NCI-H2081 (cell line): ENCODE measurements at places on chromosomes 5 and 9.

DNA sequence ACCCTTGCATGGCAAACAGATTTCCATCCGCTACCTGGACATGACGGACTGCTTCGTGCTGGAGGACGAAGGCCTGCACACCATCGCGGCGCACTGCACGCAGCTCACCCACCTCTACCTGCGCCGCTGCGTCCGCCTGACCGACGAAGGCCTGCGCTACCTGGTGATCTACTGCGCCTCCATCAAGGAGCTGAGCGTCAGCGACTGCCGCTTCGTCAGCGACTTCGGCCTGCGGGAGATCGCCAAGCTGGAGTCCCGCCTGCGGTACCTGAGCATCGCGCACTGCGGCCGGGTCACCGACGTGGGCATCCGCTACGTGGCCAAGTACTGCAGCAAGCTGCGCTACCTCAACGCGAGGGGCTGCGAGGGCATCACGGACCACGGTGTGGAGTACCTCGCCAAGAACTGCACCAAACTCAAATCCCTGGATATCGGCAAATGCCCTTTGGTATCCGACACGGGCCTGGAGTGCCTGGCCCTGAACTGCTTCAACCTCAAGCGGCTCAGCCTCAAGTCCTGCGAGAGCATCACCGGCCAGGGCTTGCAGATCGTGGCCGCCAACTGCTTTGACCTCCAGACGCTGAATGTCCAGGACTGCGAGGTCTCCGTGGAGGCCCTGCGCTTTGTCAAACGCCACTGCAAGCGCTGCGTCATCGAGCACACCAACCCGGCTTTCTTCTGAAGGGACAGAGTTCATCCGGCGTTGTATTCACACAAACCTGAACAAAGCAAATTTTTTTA lies 242.9 kb downstream of the MARCHF11 start:
- no peak for DNase-seq

DNA sequence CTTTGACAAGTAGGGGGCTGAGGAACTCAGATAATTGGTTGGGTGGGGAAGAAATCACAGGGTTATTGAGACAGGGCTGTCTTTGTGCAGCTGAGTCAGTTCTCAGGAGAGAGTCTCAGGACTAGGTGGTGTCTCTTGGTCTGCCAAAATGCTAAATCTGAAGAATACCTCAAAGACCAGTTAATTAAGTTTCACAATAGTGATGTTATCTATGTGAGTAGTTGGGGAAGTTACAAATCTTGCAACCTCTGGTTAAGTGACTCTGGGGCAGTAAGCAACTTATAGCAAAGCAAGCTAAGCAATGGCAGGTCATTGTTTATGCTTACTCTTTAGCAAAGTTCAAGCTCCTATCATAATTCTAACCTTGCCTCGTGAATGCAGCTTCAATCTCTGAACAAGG lies 53.6 kb downstream of the GIN1 start:
- DNase-seq = no peak

GRCh38 chr9:91549177-91549576 lies 125.5 kb upstream of the NFIL3 start:
- no peak for DNase-seq

GRCh38 chr5:87899208-87899661 lies 369.4 kb downstream of the TMEM161B start:
- DNase-seq = no peak

DNA sequence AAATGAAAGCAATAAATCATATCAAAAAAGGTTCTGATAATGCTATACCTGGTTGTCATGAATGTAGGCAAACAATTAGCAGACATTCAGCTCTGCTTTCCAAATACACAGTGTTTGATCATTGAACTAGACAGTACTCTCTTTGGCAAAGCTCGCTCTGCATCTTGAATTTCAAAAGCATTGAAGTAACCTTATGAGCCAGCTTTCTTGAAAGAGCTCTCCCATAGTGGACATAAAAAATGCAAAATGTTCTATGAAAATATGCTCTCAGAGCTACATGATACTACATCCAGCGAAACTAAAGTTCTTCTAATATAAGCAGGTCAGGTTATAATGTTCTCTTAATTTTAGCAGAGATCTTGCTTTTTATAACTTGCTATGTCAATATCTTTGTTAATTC lies 533.4 kb downstream of the CSNK1G3 start:
- no peak for DNase-seq

DNA sequence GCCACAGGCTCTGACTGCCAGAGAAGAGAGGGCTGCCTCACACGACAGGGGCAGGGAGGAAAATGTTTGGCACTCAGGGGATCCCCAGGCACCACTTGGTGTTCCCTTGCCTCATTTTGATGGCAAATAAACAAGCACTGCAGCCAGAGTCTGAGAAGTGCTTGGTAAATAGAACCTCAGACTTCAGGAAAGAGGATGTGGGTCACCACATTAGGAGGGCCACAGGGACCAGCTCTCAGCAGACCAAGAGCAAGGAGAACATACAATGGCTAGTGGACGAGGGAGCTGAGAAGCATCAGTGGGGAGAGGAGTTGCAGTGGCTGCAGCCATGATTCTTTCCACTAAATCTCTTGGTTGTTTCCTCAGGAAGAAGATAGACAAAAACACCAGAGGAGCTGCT lies 413.9 kb downstream of the GADD45G start:
- no peak for DNase-seq

- DNase-seq = peak; percentile 7
These were observed 63.9 kb downstream of the MAT2B start for GRCh38 chr5:163569284-163569683.

- DNase-seq = no peak
These were observed 55.7 kb downstream of the SUSD1 start for GRCh38 chr9:112119225-112120029.

GRCh38 chr5:4518903-4519672 lies 621.0 kb upstream of the ADAMTS16 start:
- no peak for DNase-seq

DNA sequence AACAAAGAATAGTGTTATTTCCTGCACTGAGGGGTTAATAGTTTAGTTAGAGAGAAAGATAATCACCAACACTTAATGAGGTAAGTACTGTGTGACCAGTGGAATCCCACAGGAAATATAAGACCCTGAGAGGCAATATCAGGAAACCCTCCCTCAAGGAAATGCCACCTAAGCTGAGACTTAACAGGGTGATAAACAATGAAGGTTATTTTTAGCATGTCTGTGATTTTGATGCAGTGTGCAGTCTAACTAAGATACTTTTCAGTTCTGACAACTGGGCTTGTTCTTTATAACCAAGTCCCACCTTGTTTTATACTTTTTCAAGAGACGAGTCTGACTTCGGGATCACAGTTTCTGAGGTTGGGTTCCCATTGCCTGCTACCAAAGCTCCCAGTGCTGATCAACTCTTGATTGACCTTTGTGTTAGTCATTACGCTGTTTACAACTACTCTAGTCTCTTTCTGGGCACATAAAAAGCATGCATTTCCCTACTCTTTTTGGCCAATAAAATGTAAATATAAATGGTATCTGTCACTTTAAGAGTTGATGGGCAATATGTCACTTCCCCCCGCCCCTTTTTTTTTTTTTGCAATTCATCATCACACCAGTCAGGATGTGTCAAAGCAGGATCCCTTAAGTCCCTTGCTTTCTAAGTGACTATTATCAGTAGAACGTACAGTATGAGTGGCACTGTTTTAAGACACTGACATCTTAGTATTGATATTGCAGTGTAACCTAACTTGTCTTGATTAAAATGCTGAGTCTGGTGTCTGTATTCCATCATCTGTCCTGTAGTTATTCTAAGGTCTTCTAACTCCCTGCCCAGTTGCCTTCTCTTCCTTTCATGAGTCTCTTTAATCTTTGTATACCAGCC lies 31.4 kb downstream of the C6 start:
- DNase-seq = no peak

- DNase-seq = no peak
These were observed 18.9 kb upstream of the NSMF start for GRCh38 chr9:137477778-137478612.

GRCh38 chr5:131488463-131488862 lies 146.6 kb downstream of the RAPGEF6 start:
- no peak for DNase-seq

DNA sequence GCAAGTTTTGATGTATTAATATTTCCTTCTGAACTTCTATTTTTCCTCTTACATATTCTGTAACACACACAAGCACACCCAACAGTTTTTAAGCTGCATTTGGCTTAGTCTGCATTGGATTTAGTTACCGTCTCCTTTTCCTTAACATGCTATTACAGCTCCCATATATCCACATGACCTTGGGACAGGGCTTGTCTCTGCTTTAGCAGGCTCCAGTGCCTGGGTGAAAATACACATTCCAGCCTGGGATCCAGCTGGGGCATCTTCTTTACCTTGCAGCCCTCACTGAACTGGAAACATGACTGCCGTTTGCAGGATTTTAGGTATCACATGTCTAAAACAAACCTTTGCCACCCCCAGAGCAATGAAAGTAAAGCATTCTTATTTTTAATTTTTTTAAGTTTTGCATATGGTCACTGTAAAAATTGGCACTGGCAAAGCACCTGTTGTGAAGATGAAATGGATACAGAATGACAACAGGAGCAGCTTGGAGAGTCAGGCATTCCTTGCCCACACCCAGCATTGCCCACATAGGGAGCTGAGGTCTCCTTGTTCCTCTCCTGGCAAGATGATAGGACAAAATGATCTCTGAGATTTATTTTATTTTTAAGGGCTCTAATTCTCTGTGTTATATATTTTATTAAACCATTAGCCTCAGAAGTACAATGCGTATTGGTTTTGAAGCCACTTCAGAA lies 4.0 kb downstream of the GADD45G start:
- no peak for DNase-seq

- no peak for DNase-seq
These were observed 606.3 kb upstream of the ITGA1 start for GRCh38 chr5:52181403-52181802.

DNA sequence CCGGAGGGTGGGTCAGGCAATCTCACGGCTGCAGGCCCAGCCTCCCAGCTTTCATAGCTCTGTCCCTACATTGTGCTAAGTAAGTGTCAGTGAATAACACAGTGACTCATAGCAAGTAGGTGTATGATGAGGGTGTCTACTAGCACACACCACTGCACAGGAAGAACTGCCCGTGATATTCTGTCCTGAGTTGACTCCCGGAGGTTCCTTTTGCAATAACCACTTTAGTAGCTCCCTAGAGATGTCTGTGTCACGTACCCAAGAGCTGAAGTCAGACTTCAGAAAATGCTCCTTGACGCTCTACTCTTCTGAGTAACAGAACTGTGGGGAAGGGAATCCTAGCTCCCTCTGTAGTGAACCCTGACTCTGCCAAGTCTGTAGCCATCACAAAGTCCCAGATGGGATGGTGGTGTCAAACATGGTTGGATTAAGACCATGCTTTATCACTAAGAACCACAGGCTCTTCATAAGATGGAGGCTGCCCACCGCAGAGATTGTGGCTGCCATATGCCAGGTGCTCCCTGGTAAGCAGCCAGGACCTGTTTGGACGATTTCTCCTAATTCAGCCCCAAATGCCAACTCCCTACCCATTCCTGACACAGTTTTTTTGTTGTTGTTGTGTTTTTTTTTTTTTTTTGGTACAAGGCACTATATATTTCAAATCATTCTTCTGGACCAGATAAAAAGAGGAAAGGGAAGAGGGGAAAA lies 352.6 kb upstream of the PANK3 start:
- DNase-seq = no peak

- no peak for DNase-seq
These were observed 130.1 kb upstream of the ZNF608 start for GRCh38 chr5:124876566-124876965.

DNA sequence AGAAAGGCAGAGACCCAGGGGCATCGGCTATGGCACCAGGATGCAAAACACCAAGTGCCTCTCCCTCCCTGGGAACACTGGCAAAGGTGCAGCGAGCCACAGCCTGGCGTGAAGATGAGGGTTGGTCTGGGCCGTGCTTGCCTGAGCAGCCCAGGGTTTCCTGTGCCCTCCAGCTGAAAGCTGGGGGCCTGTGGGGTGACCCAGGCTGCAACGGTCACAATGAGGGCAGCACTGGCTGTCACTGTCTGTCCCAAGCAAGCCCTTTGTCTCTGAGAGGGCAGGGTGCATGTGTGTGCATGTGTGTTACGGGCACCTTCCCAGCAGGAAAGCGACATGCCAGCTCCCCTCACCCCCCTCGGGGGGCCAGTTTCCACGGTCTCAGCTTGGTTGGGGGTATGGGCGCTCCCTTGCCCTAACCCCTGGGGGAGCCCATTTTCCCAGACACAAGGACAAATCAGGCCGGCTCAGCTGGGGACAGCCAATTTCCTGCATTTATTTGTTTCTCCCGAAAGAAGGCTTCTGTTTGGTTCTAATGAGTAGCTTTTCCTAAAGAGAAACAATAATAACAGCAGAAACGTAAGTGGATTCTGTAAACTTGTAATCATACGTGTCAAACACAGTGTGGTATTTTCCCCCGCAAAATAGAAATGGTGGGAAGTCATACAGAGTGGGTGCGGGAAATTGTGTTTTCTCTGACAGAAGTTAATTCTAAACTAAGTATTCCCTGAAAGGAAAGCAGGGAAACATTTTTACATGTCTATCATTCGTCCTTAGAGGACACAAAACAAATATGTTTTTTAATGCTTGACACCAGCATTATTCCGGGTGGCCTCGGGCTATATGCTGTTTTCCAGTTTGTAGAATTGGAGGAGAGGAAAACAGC lies 21.3 kb downstream of the MRPL36 start:
- DNase-seq = no peak

GRCh38 chr9:93244510-93245436 lies 60.8 kb downstream of the WNK2 start:
- DNase-seq = no peak

- DNase-seq = peak; percentile 23
These were observed 85.5 kb downstream of the DCP2 start for GRCh38 chr5:113061846-113062780.

DNA sequence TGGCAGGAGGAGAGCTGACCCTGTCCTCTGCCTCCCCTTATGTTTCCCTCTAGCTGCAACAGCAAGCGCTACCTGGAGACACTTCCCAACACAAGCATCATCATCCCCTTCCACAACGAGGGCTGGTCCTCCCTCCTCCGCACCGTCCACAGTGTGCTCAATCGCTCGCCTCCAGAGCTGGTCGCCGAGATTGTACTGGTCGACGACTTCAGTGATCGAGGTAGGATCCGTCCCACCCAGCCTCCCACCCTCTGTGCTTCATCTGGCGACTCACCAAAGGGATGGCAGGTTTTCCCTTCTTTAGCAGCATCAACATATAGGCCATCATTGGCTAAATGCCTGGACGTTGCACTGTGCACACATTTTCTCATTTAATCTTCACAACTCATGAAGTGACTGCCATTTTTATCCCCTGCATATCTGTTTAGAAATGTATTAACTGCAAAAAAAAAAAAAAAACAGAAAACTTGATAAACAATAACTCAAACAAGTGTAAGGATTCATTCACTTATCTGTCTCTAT lies 116.2 kb upstream of the SAP30L start:
- DNase-seq = no peak

GRCh38 chr5:78974011-78974410 lies 11.1 kb downstream of the ARSB start:
- no peak for DNase-seq
